ENCODE measurements at places on chromosomes 6 and 20. TPM values are rescaled to one million over a fixed set of nuclear protein-coding genes. Genes with fewer than 3 reads are reported as not detected.

DNA sequence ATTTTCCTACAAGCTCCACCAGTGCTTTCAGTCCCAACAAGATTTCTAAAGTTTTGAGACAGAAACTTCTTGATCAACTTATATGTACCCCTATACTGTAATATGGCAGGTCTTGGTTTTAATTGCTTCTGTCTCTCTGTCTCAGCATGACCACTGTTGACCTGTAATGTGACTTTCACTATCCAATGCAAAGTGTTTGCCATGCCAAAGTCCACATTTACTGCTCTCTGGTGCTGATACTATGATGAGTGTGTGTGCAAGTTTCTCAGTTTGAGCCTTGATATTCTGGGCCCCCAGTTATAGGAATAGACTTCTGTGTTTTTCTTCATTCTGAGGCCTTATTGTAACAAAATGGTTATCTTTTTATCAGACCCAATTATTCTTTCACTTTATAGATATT lies 45.8 kb downstream of the OR2J2 start:
- DNase-seq: no peak

GRCh38 chr6:129619579-129620233 lies 90.3 kb downstream of the ARHGAP18 start:
- no peak for DNase-seq

DNA sequence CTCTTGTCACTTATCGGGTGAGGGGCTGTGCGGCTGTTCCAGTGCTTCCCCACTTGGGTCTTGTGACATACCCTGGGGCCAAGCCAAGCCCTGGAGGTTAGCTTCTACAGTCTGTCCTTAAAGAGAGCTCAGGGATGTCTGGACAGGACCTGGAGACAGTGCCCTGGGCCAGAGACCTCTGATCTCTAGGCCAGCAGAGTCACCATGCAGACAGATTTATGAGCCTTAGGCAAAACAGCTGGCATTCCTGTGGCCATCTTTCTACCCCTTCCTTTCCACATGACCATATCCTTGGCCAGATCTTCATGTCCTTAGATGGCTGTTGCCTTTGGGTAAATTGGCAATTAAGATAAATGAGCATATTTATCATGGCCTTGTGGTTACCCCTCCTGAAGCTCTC lies 678.6 kb downstream of the MAFB start:
- DNase-seq: no peak

Gene HTR1B
- total RNA-seq: 0.84 TPM

DNA sequence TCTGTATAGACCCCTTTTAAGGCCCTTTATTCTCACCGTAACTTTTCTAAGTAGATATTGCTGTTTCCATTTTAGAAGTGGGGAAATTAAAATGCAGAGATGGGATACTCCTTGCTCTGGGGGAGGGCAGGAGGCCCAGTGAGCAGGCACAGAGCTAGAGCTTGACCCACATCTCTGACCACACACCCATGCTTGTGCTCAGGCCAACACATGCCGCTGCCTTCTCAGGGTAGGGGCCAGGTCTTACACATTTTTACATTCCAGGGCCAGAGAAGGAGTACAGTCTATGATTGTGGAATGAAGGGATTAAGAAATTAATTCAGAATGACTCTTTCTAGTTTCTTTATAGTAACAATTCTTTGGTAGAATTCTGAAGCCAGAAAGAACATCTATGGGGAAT lies 104.8 kb downstream of the SOBP start:
- DNase-seq: no peak

DNA sequence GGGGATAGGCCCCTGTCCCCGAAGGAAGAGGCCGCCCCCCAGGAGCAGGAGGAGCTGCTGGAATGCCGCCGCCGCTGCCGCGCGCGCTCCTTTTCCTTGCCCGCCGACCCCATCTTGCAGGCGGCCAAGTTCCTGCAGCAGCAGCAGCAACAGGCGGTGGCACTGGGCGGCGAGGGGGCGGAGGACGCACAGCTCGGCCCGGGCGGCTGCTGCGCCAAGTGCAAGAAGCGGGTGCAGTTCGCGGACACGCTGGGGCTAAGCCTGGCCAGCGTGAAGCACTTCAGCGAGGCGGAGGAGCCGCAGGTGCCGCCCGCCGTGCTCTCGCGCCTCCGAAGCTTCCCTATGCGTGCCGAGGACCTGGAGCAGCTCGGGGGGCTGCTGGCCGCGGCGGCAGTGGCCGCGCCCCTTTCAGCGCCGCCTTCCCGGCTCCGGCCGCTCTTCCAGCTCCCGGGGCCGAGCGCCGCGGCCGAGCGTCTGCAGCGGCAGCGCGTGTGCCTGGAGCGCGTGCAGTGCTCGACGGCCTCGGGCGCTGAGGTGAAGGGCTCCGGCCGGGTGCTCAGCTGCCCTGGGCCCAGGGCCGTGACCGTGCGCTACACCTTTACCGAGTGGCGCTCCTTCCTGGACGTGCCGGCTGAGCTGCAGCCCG lies 630 bp downstream of the PPP1R3G start:
- DNase-seq: peak; percentile 69

DNA sequence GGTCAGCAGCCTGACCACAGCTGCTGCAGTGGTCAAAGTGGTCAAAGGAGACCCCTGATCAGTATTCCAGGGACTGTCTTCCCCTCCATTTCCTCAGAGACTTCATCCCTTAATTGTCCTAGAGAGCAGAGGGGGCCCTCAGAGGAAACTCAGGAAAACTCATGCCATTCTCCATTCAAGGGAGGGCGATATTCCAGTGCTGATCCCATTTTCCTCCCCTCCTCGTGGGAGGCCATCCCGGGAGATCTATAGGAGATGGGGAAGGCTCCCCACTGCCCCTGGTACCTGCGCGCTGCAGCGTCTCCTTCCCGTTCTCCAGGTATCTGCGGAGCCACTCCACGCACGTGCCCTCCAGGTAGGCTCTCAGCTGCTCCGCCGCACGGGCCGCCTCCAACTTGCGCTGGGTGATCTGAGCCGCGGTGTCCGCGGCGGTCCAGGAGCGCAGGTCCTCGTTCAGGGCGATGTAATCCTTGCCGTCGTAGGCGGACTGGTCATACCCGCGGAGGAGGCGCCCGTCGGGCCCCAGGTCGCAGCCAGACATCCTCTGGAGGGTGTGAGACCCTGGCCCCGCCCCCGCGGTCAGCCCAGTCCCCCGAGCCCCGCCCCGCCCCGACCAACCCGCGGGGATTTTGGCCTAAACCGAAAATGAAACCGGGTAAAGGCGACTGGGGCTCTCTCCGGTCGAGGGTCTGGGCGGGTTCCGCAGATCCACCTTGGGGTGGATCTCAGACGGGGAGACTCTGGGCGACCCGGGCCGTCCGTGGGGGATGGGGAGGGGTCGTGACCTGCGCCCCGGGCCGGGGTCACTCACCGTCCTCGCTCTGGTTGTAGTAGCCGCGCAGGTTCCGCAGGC lies 878 bp downstream of the HLA-C start:
- DNase-seq: peak; percentile 82

DNA sequence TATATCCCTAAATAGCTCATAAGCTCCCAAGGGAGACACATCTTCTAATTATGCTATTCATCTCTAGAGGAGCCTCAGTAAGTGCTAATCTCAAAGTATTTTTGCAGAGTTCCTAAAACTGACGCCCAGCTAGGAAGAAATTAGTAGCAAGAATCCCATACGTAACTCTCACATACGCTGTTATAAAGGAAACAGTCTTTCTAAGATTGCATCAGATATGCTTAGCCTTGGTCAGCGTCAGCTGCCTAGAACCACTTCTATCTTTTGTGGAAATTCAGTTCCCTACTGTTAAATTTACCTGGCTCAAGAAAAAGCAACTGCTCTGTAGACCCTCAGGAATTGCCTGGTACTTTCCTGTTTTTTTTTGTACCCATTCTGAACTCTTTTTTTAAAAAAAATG lies 13.6 kb downstream of the RIPOR2 start:
- DNase-seq: no peak

Gene PKIB
- 2.1 TPM for total RNA-seq

DNA sequence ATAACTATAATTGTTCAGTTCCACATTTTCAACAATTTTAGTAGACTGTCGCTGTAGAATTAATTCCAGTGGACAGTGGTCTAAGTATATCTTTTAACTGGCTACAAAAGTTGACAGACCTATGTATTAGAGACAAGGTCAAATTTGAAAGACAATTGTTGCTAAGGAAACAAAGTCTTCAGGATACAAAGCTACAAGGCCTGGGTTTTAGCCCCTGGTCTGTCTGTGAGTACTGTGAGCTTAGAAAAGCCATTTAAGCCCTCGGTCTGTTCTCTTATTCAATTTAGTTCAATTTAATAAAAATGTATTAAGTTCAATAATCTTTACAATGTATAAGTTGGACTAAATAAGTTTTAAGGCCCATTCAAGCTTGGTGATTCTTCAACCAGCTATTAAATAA lies 352.5 kb downstream of the HDGFL1 start:
- DNase-seq: no peak

DNA sequence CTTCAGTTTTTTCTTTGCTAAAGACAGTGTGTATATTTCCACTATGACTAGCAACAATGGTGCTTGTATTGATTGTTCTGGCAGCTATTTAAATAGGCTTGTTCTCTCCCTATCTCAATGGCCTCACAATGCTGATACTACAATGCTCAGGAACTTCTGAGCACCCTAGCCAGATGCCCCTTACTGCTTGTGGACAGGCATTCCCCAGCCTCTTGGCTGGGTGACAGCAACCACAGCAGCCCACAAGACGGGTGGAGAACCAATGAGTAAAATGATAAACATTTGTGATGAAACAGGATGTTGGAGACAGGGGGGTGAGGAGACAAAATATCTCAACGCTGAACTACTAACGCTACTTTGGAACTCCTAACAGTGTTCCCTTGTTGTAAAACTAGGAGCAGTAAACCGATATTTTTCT lies 42.3 kb downstream of the HIVEP2 start:
- DNase-seq: peak; percentile 73

DNA sequence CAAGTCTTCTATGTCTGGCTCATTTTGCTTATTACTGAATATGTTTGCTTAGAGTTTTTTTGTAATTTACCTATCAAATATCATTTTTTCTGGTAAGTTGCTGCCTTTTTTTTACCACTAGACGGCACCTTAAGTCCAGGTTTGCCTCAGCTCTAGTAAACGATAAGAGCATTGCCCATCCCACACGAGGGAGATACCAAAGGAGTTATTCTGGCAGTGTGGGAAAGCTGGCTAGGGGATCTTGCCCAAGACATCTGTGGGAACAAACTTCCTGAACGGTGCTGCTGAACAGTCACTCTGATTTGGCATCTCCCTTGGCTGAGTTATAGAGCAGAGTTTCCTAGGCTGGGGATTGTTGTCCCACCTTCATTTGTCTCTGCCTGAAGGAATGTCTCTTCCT lies 306.4 kb downstream of the COL12A1 start:
- no peak for DNase-seq

- DNase-seq: peak; percentile 64
Measured at GRCh38 chr6:13485923-13486562, 1.4 kb downstream of the GFOD1 start.

- DNase-seq: peak; percentile 84
Measured at GRCh38 chr6:5260111-5260620, 584 bp downstream of the LYRM4 start.

DNA sequence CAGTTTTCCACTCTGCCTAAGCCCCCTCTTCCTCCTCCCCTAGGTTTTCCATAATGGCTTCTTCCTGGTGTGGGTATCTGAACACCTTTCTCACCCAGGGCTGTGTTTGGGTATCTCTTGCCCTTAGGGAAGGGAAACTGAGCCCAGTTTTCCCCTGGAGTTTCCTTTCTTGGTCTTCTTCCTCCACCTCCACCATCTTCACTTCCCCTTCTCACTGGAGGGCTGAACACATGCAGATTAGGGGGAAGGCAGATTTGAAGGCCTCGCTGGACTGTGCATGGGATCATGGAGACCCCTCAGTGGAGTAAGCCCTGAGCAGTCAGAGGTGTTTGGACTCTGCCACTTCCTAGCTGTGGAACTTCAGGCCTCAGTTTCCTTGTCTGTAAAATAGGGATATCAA lies 27.8 kb downstream of the FOXP4 start:
- no peak for DNase-seq

Gene NOTCH4
- total RNA-seq: 78.7 TPM

Gene C20orf202
- total RNA-seq: 0.64 TPM

DNA sequence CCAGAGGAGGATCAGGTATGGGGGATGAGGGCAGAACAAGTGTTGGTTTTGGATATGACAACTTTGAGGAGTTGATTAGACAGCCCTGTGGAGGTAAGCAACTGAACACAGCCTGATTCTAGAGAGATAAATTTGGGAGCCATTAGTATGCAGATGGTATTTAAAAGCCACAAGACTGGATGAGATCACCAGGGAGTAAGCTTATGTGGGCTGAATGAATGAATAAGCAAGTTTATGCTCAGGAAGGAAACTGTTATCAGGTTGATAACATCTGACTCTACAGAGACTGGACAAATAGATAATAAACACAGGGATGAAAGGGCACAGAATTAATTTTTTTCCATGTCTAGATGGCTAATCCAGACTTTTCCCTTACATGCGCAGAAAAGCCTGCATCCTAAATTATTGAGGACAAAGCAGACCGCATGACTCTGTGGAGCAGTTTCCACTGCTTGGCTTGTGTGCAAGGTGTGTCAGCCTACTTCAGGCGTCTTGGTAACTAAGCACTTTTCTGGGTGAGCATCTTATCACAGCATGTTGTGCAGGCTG lies 150.6 kb downstream of the GJA10 start:
- DNase-seq: no peak

- no peak for DNase-seq
Measured at GRCh38 chr6:25670793-25671513, 18.9 kb downstream of the SCGN start.
